ENCODE measurements at places on chromosomes 2 and 18.

DNA sequence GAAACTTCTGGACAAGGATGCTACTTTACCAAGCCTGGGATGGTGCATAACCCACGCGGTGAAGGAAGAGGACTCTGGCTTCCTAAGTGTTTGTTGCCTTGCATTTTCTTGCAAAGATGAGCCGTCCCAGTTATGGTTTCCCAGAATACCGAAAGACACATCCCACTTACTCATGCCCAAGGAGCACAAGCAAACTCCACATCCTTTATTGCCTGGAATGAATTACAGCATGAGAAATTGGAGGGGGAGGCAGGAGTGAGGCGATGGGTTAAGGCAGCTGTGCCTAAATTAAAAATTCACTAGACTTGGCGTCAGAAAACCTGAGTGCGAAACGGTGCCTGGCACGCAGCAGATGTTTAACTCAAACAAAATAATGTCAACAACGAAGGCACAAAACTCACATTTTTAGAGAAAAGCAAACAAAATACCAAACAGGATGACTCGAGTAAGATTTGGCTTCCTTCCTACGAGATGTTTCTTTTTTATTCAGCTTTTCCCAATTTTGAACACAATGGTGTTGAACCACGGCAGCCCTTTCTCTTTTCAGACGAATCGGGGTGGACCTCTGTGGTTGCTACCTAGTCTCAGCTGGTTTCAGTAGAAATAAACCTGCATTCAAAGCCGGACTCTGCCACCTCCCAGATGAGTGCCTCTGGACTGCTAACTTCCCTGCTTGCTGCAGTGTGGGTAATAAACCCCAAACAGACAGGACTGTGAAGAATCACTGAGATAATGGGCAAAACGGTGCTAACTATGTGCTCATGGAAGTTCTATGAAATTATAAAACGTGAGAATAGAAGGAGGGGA is 100.3 kb upstream of the NCK2 start:
- no peak for DNase-seq

DNA sequence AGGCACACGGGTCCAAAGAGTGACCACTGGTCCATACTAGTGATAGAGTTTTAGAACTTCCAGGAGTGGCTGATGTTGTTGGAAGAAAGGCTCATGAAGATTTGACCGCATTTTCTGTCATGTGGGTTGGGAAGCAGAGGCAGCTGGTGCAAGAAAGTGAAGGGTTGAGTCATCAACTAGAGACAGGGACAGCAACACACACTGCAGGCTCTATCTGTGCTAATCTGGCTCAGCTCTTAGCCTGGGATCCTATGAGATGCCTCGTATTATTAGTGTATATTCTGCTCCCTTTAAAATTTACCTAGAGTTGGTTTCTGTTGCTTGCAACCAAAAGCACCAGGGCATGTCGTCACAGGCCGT is 2.5 kb upstream of the SH3RF3 start:
- DNase-seq = peak; percentile 24

- no peak for DNase-seq
Observed at GRCh38 chr2:215010390-215010789, 128.0 kb downstream of the ABCA12 start.

DNA sequence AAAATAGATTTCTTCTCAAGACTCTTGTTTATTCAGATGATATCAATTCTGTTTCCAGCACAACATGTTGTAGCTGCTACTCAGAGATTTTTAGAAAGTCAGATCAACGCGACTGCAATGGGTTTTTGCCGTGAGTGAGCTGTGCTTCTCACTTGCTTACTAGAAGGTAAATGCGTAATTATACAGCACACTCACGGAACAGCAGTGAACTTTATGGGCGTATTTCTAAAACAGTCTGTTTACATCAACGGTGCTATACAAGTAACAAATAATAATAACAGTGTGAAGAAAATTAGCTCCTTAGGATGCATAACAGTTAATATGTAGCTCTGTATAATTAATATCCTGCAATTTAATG is 533.6 kb downstream of the RNF144A start:
- DNase-seq = no peak

DNA sequence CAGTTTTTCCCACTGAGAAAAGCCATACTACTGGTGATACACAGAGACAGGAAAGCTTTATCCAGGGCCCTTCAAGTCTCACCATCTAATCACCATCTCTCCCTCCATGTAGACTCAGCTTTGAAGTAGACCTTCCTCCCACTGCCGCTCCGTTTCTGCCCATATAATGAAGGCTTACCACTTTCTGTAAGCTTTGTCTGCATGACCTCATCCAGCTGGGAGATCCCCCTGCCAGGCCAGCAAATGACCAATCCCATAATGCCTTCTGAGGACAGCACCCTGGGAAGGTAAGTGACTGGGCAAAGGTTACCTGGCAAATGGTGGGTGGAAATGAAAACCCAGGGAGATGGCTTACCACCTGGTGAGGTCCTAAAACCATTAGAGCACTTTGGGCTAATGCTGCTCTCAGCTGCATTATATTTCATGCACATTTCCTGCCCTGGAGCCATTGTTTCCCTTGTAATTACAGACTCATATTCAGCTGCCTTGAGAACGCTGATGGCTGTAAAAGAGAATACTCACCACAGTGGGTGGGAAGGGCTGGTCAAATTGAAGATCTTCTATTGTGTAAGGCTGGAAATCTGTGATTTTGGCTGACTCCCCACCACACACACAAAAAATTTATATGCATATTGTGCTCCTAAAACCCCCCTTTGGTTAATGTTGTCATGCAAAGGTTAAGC is 350.7 kb upstream of the SYT4 start:
- no peak for DNase-seq

DNA sequence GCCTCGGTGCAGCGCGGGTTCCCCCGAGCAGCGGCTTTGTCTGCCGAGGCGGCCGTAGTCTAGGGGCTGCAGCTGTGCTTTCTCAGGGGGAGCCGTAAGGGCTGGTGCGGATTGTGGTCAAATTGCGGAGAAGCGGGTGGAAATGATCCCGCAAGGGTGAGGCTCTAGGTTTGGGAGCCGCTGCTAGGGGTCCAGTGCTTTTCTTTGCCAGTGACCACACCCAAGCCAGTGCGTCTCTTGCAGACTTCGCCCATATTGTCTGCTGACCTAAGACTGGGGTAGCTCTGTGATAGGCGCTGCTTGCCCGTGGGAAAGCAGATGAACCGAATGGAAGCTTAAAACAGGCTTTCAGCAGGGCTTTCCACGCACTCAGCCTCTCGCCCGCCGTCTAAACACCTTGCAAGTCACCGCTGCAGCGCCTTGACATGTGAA is 2.1 kb downstream of the DPYSL5 start:
- no peak for DNase-seq

GRCh38 chr2:197450465-197450864 is 2.9 kb upstream of the COQ10B start:
- DNase-seq = no peak

DNA sequence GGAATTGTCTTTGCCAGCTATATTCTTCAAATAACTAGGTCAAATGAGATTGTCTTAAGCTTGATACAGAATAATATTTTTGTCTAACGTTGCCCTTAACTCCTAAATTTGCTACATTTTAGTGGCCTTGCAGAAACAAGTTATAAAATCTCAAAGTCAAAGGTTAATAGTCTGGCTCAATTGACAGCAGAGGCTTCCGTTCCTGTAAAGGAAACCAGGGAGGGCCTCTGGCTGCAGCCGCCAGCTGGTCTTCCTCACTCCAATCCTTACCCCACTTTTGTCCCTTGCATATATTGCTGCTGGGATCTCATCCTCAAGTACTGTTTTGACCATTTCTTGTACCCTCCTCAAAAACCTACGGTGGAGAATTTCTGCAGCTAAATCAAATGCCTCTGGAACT is 17.1 kb downstream of the CYB5A start:
- no peak for DNase-seq

GRCh38 chr18:75003039-75003438 is 205.9 kb downstream of the PTGR3 start:
- DNase-seq = no peak

- DNase-seq = no peak
Observed at GRCh38 chr2:193837111-193837738, 1642.5 kb upstream of the TMEFF2 start.

GRCh38 chr2:157256626-157257025 is 879 bp upstream of the GALNT5 start:
- peak; percentile 90 for DNase-seq
